Mesendoderm (in vitro differentiated cells): ENCODE measurements at places on chromosomes 2 and 18.

DNA sequence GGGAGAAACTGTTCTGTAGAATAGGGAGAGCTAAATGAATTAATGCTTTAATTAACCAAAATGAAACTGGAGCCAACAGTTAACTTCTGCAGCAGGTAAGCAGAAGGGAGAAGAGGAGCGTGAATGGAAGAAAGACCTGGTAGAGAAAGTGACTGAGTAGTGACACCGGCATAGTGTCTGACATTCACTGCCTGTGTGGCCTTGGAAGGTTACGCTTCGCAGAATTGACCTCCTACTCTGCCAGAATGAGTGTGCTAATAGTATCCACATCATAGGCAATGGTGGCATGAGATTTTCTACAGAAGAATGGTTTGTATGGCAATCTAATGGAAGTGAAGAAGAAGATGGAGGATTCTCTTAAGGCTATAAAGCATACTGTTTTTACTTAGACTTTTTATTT, 614.4 kb downstream of the CPS1 start:
- no peak for DNase-seq

DNA sequence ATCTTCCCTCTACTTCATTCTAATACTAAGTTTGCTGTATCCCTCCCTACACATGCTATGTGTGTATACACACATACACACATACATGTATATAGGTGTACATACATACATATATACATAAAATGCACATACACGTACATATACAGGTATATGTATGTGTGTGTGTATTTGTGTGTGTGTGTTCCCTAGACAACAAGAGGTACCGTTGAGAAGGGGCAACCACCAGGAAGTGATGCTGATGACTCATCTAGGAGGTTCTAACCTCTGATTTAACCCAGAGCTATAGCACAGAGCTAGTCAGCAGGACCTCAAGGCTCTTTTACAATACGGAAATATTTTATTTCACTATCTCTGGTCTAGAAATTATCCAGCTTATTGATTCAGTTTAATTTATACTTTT, 139.2 kb downstream of the LAMA3 start:
- DNase-seq, result peak; percentile 72

DNA sequence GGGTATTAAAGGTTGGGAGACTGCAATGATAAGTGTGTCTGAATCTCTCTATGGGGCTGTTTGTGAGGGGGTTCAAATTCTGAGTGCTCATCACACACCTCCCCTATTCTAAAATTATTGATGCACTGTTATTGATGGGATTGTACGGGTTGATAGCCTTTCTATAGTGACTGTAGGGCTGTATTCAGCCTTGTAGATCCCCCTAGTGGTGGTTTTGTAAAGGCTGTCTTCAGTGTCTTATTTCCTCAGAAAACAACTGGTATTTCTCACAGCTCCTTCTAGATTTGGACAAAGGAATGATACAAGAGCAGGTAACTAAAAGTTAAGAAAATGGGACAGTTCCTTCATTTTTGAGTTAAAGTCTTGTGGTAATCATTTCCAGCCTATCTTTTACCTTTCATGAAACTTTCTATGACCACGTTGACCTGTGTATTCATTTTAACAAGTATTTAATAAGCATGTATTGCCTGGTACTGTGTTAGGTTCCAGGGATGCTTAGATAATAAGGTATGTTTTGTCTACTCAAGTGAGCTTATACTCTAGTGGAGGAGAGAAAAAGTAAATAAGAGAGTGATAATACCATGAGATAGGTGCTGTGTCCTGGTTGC, 21.2 kb downstream of the SMAD4 start:
- peak; percentile 77 for DNase-seq

GRCh38 chr18:6428851-6429395, 14.2 kb upstream of the L3MBTL4 start:
- no peak for DNase-seq

- DNase-seq, result no peak
Observed at GRCh38 chr2:134845719-134846118, 7.3 kb downstream of the ACMSD start.

DNA sequence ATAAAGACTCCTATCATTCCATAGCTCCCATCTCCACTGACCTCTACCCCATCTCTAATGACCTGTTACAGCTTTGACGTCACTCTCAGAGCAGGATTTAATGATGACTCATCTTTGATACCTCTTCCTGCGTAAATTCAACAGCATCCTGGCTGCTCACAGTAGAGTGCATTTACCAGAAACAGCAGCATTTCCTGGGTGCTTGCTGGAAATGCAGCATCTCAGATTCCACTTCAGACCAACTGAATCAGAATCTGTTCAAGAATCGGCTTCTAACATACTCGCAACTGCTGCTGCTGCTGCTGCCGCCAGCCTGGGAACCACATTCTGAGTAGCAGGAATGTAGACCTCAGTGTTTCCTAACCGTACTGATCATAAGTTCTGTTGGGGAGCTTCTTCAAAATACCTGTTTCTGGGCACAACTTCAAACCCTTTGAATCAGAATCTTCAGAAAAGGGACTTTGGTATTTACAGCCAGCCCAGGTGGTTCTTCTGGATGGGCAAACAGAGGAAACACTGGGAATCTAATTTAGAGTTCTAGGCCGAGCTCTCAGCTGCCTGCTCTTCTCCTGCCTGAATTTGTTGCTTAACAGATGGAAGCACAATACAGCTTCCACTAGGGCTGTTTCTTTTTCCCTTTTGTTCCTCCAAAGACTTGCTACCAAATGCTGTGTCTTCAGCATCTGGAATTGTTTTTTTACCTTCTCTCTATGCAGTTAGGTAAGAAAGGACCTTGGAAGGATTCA, 241.4 kb downstream of the NCKAP5 start:
- peak; percentile 29 for DNase-seq

DNA sequence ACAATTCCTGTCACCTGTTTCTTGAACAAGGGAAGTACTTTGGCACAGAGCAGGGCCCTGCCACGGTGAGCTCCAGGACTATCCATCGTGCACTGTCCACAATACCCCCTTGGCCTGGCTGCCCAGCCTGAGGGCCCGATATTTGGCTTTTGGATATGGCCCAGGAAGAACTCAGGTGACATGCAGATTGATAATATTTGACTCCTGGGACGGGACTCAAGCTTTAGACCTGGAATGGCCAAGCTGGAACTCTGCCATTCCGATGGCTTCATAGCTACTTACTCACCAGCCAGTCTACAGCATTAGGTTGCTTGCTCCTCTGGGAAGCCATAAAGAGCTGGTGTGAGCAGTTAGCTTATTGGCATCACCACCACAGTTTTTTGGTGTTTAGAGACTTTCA, 26.6 kb downstream of the EML6 start:
- no peak for DNase-seq

GRCh38 chr2:213562539-213563180, 278.4 kb downstream of the SPAG16 start:
- no peak for DNase-seq

DNA sequence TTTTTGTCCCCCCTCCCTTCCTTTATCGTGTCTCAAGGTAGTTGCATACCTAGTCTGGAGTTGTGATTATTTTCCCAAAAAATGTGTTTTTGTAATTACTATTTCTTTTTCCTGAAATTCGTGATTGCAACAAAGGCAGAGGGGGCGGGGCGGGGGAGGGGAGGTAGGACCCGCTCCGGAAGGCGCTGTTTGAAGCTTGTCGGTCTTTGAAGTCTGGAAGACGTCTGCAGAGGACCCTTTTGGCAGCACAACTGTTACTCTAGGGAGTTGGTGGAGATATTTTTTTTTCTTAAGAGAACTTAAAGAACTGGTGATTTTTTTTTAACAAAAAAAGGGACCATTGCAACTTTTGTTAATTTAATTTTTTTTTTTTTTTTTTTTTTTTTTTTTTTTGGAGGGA, 2.1 kb downstream of the SOX11 start:
- peak; percentile 71 for DNase-seq

GRCh38 chr2:147031897-147032296, 812.9 kb upstream of the ACVR2A start:
- no peak for DNase-seq

GRCh38 chr2:11617527-11617926, 52.5 kb downstream of the NTSR2 start:
- no peak for DNase-seq

GRCh38 chr2:216694082-216694825, 1.1 kb downstream of the IGFBP5 start:
- peak; percentile 67 for DNase-seq

GRCh38 chr2:425947-426346, 138.1 kb upstream of the ALKAL2 start:
- DNase-seq, result no peak

DNA sequence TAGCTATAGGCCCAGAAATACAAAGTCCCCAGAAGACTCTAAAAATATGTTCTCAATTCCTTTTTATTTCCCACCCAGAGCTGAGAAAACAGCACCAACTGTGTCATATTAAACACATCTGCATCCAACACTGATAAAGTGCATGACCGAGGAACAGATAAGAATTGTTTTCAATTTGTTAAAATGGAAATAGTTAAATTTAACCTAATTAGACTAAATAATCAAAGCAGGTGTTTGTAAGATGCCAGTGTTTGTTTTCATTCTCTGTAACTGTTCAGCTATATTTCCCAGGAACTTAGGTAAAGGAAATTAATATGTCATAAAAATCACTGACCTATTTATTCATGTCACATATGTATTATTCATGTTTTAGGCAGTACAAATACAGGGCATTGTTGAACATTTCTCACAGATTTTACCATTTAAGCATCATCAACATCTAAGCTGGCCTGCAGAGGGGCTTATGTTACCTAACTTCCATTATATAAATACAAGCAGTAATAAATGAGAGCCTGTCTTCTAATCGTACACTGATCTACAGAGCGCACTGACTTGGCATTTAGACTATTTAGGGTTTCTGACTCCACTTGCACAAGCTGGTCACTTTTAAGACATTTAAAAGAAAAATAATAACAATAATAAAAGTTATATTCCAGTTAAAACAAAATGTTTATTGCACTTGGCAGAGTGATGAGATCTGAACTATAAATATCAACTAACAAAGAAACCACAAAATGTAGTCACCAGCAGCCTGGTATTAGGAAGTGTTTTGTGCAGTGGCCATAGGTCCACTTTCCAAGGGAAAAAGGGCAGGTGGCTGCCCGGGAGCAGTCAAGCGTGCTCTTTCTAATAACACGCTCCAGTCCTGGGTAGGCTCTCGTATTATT, 86.6 kb upstream of the ZFP36L2 start:
- no peak for DNase-seq

- no peak for DNase-seq
Observed at GRCh38 chr2:37637985-37638384, 33.5 kb downstream of the CDC42EP3 start.

DNA sequence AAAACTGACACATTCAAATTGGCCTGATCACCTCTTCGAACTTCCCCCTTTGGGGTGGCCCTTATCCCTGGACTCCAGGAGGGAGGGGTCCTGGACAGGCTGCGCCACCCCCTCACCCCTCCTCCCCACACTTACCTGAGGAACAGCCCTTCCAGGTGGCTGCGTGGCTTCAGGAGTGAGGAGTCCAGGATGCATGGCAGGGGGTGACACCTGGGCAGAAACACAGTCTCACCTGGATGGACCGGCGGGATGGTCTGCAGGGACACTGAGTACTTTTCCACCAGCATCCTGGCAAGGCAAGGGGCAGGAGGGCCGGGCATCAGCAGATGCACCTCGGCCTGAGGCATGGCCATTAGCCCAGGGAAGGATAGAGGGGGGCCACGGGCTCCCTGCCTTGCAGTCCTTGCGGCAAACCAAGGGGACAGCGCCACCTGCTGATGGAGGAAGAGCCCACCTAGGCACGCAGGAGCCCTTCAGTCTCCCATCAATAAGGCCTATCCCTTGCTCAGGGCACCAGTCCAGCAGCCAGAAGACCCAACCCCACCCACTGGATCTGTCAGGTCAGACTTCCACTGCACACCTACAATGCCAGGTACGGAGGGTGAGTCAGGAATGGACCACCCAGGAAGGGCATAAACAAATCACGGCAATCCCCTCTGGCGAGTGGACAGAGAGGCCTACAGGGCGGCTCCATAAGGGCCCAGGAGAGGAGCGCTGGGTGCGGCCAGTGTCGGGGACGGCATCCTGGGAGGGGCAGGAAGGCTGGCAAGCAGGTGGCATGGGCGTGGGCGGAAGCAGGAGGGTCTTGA, 26.0 kb downstream of the FAM178B start:
- DNase-seq, result peak; percentile 89

- DNase-seq, result no peak
Observed at GRCh38 chr18:44500808-44501610, 179.7 kb upstream of the SETBP1 start.

DNA sequence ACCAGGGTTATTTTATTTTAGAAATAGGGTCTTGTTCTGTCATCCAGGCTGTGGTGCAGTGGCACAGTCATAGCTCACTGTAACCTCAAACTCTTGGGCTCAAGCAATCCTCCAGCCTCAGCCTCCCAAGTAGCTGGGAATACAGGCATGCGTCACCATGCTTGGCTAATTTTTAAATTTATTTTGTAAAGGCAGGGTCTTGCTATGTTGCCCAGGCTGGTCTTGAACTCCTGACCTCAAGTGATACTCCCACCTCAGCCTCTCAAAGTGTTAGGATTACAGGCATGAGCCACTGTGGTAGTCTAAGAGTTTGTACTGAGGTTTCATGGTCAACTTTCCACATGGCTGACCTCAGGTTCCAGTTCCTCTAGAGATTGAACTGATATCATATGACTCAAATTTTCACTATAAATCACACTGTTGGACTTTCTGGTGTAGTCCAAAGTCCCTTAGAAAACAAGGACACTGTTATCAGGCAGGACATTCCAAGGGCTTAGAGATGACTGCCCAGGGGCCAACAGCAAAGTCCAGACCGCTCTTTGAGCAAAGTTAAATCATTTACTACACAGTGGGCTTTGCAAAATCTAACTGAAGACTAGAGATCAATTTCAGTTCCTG, 82.0 kb upstream of the MEX3C start:
- no peak for DNase-seq

DNA sequence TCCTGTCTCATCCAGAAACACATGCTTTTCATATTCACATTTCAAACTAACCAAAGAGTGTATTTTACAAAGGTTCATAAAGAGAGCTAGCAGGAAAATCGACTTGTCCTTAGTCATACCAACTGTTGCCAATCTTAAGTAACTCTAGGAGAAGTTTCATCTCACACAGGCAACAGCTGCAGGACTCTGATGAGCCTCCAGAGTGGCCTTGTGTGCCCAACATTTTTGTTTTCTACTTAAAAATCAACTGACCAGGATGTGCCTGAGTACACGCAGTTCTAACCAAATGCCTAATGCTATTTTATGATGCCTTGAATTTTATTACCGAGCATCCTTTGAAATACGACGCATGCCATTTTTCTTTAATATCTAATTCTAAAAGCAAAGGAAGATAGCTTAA, 595.9 kb upstream of the LRRTM4 start:
- DNase-seq, result no peak

GRCh38 chr2:73063909-73064875, 7.3 kb downstream of the SFXN5 start:
- peak; percentile 88 for DNase-seq

DNA sequence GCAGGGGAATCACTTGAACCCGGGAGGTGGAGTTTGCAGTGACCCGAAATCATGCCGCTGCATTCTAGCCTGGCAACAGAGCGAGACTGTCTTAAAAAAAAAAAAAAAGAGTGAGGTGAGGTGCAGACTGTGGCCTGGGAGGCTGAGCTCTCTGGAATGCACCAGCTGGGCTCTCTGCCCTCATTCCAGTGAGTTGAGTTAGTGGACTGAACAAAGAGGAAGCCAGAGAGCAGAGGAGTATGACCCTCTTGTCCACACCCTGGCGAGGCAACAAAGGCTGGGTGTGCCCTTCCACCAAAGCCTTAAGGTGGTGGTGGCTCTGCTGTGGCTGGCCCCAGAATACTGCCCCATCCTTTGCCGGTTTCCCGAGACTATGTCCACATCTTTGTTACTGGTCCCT, 71.3 kb upstream of the ACKR3 start:
- DNase-seq, result no peak
